GM12878 (cell line): ENCODE measurements at places on chromosomes 3 and 15. TPM values are rescaled to one million over a fixed set of nuclear protein-coding genes. Genes with fewer than 3 reads are reported as not detected.

The CADPS gene
- not detected in 2 replicates for total RNA-seq

The SPINK8 gene
- not detected in 2 replicates for total RNA-seq

The LRRC31 gene
- not detected in 2 replicates for total RNA-seq

The CNTN3 gene
- not detected in 2 replicates for total RNA-seq

The GPR176 gene
- 0.19 and 0.21 TPM in 2 replicates for total RNA-seq

The GTF2E1 gene
- 22.8 and 24.9 TPM in 2 replicates for total RNA-seq

The RETNLB gene
- not detected in 2 replicates for total RNA-seq

The HHATL gene
- total RNA-seq, result not detected in 2 replicates

The TTC14 gene
- 40.8 and 42.7 TPM in 2 replicates for total RNA-seq

The SYNPR gene
- total RNA-seq, result not detected in 2 replicates

The TRNT1 gene
- 28.1 and 33.8 TPM in 2 replicates for total RNA-seq

The DUOX1 gene
- 0.08 and 0.26 TPM in 2 replicates for total RNA-seq

The STRIT1 gene
- total RNA-seq, result not detected in 2 replicates

The PPP1R14D gene
- total RNA-seq, result not detected in 2 replicates

The INO80 gene
- 24.4 and 25.0 TPM in 2 replicates for total RNA-seq

The FAM227B gene
- total RNA-seq, result 3.9 and 5.5 TPM in 2 replicates

The ARNT2 gene
- total RNA-seq, result 0.21 TPM in 1 of 2 replicates, not detected in the other

The UACA gene
- 3.2 and 4.0 TPM in 2 replicates for total RNA-seq

The AGBL1 gene
- total RNA-seq, result not detected in 2 replicates

The TRIM42 gene
- not detected in 2 replicates for total RNA-seq
